Right cardiac atrium (tissue), 5 donors: ENCODE measurements at places on chromosomes 16 and 17. TPM values are rescaled to one million over a fixed set of nuclear protein-coding genes. Genes with fewer than 3 reads are reported as not detected.

DNA sequence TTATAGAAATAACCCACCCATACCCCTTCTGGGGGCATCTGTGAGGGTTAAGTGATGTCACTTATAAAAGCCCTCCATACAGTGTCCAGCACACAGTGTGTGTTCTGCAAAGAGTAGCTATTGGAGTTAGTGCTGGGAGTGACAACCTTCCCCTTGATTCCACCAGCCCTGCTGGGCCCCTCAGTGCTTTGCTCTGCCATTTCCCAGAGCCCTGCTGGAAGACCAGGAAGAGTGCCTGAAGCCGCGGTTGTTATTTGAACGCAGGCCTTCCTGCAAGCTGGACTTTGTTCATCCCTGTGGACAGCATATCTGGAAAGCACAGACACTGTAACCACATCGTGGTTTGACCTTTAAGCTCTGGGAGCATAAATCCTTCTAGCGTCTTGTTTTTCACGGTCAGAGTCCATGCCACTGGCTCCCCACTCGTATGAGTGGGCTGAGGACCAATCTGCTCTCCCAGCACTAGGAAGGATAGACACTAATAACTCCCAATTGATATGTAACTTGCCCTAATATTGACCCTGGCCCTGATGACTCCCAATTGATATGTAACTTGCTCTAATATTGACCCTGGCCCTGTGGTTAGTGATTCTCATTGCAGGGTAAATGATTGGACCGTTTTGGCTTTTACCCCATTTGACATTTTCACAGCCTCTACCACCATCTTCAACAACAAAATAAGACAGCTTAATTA lies 297.1 kb upstream of the MAF start:
- DNase-seq = no peak

GRCh38 chr17:77435272-77436057 lies 294.7 kb downstream of the SEC14L1 start:
- no peak for DNase-seq

DNA sequence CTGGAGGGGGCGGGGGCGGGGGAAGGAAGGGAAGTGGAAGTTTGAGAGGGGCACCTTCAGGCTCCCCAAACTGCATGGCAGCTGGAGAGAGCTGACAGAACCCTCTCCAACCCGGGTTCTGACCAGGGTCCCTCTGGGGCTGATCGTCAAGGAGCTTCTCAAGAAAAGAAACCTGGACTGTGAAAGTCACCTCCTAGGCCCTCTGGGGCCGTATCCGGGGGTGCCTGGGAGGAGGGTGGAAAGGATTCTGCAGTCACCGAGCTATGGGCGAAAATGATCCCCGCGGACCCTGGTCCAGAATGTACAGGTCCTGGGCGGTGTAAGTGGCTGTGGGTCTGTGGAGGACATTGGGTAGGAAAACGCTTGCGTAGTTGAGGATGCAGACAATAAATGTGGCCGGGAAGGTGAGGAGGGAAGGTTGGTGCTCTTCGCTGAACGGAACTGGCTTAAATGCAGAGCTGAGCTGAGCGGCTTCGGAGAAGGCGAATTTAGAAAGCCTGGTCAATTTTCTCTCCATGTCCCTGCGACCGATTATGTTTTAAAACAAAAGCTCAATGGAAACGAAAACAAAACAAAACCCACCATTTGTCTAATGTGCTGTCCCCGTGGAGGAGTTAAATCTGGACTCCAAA lies 3.6 kb upstream of the LHX1 start:
- no peak for DNase-seq

DNA sequence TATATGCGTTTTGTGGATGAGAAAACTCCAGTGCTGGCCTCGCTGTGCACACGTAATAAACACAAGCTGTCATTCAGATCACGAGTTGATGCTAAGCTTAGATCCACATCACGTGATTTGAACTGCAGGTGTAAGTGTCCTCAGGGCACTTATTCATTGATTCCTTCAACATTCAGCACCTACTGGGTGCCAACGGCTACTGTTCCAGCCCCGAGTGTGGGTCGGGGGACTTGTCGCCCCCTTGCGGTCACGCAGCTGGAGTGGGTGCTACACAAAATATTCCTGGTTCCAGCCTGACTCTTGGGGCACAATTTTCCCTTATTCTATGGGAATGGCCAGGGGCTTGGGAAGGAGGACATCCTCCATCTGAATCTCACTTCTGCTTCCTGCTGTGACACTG lies 29.9 kb upstream of the GINS2 start:
- DNase-seq = no peak

DNA sequence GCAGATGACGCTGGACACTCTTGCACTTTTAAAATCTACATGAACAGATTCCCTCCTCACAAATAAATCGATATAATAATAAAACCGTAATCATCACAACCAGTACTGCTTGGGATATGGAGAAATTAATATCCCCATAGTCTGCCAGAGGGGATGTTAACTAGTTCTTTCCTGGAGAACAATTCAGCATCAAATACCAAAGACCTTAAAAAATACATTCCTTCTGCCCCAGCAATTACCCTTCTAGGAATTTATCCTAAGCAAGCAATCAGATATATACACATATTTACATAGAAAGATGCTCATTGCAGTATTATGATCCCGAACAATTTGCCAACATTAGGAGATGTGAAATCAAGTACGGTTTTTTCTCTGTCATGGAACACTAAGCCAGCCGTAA lies 21.8 kb downstream of the SMYD4 start:
- DNase-seq = no peak

- DNase-seq = no peak
These were observed 29.5 kb downstream of the METTL16 start for GRCh38 chr17:2482218-2482617.

DNA sequence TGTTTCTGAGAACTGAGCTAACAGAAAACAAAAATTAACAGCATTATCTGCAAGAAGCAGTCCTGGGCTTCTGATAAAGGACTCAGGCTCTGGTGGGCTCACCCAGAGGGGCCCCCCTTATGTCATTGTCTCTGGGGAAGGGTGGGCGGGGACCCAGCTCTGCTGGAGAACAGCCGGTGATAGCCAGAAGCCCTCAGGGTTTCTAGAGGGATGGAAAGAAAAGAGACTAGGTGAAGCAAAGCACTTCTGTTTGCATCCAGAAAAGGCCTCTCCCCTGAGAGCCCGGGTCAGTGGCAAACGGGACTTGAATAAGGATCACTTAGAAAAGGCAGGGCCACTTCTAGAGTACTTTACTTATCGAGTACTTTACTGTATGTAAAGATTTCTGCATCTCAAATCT lies 7.0 kb upstream of the CDC42EP4 start:
- no peak for DNase-seq

DNA sequence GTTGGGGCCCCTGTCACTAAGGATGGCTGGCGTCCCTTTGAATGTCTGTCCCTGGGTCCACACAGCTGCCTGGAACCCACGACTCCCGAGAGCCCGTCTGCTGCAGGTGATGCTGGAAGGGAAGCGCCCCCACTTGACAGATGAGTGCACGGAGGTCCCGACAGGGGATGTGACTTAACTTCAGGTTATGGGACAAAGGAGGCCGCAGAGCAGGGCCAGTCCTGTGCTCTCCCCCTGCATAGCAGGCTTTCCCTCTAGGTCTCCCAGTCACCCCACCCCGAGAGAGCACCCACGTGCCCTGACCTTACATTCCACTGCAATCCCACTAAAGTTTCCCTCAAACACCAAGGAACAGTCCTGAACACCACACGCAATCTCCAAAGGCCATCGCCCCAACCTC lies 6.0 kb upstream of the RCVRN start:
- peak; percentile 52 for DNase-seq

GRCh38 chr17:51941272-51941671 lies 217.2 kb downstream of the CA10 start:
- no peak for DNase-seq

CCL16 gene
- total RNA-seq = not detected

SPNS2 gene
- total RNA-seq = 9.6 TPM

SPATA32 gene
- total RNA-seq = not detected

RNF222 gene
- total RNA-seq = not detected

STAC2 gene
- 3.6 TPM for total RNA-seq

CCL2 gene
- total RNA-seq = 24.7 TPM

IL34 gene
- total RNA-seq = 0.74 TPM
